ENCODE measurements at places on chromosomes 1 and 21.

- DNase-seq = no peak
Measured at GRCh38 chr1:240709676-240710075, 97.7 kb upstream of the GREM2 start.

DNA sequence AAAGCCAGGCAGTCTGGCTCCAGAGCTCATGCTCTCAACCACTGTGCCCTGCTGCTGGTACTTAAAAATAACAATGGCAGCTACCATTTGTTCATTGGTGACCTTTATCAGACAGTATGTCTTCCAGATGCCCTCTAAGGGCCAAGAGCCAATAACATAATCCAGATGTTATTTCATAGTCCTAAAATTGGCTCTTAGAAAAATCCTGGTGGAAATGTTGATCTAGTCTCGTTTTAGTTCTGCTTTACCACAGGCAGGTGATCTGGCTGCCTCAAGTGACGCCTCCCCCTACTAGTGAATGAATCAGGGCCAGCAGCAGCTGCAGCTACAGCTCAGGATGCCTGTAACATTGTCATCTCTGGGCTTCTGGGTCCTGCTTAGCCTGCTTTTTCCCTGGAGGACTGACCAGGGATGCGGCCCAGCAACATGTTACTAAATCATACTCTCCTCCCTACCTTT is 12.6 kb upstream of the HMGN2 start:
- DNase-seq = no peak

- no peak for DNase-seq
Measured at GRCh38 chr1:51555866-51556619, 37.0 kb upstream of the EPS15 start.

DNA sequence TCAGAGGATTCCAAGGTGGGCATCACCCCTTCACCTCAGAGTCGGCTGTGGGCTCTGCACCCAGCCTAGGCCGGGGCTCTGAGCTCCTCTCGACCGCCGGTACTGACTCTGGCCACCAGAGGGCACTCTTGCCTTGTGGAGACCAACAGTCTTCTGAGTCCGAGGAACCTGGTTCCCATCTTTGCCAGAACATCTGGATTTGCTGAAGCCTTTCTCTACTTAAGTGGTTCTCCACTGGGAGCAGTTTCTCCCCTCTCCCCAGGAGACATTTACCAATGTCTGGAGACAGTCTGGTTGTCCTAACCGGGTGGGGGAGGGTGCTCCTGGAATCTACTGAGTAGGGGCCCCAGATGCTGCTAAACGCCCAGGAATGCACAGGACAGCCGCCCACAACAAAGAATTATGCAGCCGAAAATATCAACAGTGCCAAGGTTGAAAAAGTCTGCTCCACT is 9.4 kb downstream of the ETV3L start:
- DNase-seq = peak; percentile 87

GRCh38 chr1:68112835-68113243 is 62.4 kb upstream of the DIRAS3 start:
- no peak for DNase-seq

GRCh38 chr1:22104094-22104493 is 38.8 kb downstream of the WNT4 start:
- no peak for DNase-seq

- DNase-seq = peak; percentile 55
Measured at GRCh38 chr1:84781946-84782771, 91.9 kb upstream of the SSX2IP start.

- no peak for DNase-seq
Measured at GRCh38 chr1:39109644-39110043, 83.5 kb downstream of the NDUFS5 start.

DNA sequence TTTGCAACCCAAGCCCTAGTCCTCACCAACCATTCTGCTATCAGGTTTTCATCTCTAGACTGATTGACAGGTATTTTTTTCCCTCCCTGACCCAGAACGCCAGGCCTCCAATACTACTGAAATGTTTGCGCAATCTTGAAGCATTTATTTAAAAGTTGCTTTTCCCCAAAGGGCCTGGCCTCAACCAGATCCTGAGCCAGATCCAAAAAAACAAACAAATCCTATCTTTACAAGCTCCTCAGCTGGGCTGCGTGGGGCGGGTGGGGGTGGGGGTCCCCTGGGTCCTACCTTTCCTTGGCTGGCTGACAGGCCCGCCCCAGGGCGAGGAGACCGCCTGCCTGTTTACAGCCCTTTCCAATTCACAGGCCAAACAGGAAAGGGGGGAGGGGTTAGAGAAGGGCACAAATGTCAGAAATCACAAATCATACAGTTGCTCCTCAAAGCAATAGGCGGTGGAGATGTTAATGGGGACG is 98.8 kb downstream of the FOXD2 start:
- DNase-seq = no peak

- no peak for DNase-seq
Measured at GRCh38 chr1:35536556-35537162, 20.5 kb downstream of the KIAA0319L start.

GRCh38 chr1:186899577-186899976 is 70.8 kb downstream of the PLA2G4A start:
- no peak for DNase-seq

DNA sequence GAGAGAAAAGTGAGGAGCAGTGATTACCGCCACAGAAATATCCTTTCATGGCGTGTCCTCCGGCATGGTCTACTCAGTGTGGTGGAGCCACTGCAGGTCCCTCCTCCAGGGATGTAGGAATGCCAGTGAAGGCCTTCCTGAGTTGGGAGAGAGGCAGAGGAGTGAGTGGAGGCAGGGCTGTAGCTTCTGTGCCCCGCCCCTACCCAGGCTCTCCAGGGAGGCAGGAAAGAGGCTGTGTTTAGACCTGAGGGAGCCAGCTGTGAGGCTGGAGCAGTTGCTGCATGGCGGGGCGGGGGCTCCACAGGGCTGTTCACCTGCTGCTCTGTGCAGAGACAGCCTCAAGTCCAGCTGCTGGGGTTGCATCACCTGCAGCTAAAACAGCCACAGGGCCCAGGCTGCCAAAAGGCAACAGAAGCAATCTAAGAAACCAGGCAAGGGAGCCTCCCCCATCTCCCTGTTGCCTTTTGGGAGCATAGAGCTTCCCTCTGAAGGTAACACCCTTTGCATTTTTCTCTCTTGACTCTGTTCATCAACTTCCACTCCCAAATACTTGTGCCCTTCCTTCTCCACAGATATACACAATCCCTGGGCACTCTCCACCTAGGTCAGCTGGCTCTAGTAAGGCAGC is 801 bp upstream of the ANXA9 start:
- no peak for DNase-seq

GRCh38 chr1:17233675-17234320 is 15.1 kb upstream of the PADI3 start:
- DNase-seq = no peak

DNA sequence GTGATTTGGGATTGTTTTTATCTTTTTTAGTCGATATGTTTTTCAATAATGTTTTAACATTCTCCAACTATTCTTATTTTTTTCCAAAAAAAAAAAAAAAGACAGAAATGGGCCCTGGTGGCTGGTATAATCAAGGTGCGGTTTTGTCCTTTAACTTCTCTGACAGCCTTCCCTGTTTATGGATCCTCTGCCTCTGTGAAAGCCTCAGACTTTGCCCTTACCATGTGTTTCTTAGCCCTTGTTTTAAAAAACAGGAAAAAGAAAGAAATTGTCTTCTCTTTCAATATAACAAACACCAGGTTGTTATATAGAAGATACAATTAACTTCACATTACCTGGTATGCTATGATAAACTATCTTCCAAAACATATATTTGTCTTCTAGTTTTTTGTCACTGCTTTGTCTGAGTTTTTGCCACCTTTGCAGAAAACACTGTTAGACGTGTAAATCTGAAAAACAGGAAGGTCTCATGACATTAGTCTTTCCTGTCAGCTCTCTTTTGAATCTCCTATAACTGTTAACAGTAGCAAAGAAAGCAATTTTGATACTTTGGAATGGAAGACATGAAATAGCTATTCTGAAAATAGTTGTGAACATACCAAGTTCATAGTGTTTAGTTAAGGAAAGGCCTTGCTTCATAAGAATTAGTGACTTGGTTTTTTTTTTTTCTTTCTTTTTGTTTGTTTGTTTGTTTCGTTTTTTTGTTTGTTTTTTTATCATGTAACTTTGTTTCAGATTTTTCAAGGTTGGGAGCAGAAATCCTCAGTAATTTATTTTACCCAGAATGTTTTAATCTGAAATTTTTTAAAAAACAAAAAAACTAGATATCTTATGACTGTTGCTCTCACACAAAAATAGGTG is 31.7 kb upstream of the CACYBP start:
- DNase-seq = no peak

GRCh38 chr1:17273096-17273495 is 24.2 kb downstream of the PADI3 start:
- no peak for DNase-seq

- DNase-seq = no peak
Measured at GRCh38 chr21:46351476-46352163, 27.7 kb downstream of the PCNT start.

DNA sequence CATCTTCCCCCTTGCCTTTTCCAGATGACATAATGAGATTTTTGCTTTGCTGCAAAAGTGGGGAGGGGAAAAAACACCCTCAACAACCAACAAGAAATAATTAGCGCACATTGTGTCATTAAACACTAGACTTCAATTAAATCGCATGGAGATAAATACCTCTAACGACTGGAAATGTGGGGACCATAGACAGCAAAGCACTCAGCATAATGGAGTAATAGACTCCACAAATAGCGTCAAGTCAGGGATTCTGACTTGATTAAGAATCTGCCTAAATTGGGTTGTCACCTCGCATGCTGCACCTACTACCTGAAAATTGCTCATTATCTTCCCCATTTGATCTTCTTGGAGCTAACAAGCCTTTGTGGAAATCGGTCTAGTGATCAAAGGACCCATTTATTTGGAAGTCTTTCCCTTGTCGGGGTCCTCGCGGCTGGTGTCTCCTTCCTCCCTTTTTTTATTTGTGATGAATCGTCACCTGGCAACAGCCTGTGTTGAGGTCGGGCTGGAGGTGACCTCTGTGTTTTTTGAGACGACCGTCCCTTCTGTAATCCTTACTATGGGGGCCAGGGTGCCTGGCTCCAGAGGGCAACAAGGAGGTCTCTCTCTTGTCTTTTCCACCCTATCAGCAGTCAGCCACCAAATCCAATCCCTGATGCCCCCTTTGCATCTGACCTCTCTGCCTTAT is 75.3 kb upstream of the IGSF21 start:
- DNase-seq = no peak

DNA sequence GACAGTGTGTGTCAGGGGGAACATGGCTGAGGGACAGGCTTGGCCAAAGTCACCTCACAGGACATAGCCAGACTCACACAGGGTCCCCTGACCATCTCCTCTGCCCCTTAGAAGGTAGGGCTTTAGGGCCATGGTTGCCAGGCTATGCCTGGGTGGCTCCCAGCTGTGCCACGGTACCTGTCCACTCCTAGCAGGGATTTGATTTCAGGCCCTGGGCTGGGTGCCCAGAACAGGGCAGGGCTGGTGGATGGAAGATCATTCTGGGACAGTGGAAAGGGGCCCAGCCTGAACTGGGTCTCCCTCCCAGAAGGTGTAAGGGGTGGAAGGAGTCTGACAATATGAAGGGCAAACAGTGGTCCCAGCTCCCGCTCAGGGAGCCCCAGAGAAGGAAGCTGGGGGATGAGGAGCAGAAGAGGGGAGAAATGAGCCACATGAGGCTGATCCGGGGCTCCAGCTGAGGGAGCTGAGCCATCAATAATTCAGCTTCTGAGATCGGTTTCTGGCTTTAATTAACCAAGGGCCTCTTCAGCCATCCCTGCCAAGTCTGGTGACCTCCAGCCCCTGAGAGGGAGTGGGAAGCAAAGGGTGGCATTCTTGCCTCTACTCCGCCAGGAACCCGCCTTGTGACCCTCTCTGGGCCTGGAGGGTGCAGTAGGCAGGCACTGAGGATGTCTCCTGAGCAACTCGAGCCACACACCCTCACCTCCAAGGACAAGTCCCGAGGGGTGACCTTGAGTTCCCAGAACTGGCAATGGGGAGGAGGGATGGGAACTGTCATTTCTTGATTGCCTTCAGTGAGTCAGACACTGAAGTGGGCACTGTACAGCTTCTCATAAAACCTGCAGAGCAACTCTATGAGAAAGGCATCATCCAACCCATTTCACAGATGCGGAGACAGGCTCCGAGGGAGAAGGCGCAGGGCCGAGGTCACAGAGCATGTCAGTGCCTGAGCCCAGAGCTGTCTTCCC is 2.1 kb downstream of the CD164L2 start:
- DNase-seq = no peak

- DNase-seq = no peak
Measured at GRCh38 chr1:26025517-26025916, 3.9 kb downstream of the EXTL1 start.

GRCh38 chr21:44295163-44295573 is 4.7 kb upstream of the PFKL start:
- DNase-seq = no peak

DNA sequence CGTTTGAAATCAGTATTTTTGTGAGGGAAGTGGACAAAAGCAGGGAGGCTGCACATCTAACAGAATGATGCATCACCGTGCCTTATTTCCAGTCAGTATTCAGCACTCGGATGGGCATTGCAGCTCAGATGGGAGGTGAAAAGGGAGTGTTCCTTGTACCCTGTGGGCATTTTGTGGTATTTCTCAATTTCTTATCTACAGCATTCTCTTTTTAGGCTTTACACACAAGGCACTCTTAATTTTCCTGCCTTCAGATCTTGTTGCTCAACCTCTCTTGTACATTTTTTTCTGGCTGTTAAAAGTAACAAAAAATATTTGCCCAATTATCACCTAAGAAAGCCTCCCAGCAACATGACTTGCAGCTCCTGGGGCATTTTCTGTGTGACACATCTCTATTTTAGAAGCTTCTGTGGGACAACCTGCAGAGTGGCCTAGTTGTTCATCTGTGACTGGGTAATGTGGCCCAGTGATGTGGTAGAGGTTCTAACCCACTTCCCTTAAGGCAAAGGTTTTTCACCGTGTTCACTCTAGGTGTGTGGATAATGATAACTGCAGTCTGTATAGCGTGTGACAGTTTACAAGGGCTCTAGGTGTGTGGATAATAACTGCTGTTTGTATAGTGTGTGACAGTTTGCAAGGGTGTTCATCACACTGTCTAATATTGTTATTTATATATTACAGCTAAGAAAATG is 257.2 kb downstream of the PTGER3 start:
- DNase-seq = no peak

- DNase-seq = peak; percentile 41
Measured at GRCh38 chr1:100034470-100034869, 64.7 kb downstream of the SLC35A3 start.

- DNase-seq = no peak
Measured at GRCh38 chr1:183912265-183912886, 107.5 kb downstream of the RGL1 start.

GRCh38 chr21:46661642-46662366 is 26.3 kb downstream of the PRMT2 start:
- DNase-seq = no peak

- DNase-seq = peak; percentile 64
Measured at GRCh38 chr21:36630485-36631206, 68.3 kb upstream of the SIM2 start.

GRCh38 chr1:5312862-5313261 is 658.5 kb downstream of the AJAP1 start:
- no peak for DNase-seq

- DNase-seq = no peak
Measured at GRCh38 chr1:186634511-186634910, 45.7 kb downstream of the PTGS2 start.

GRCh38 chr1:196317535-196318522 is 290.4 kb downstream of the KCNT2 start:
- DNase-seq = no peak

Data from hematopoietic multipotent progenitor cell treated with erythropoietin and hydrocortisone succinate and interleukin-3 and kit ligand, for 17 days (in vitro differentiated cells).